Heart right ventricle (tissue), 16 donors: ENCODE measurements at places on chromosomes 11 and 22.
A peak's percentile ranks its signal among the peaks of the same experiment; 100 is the strongest.

DNA sequence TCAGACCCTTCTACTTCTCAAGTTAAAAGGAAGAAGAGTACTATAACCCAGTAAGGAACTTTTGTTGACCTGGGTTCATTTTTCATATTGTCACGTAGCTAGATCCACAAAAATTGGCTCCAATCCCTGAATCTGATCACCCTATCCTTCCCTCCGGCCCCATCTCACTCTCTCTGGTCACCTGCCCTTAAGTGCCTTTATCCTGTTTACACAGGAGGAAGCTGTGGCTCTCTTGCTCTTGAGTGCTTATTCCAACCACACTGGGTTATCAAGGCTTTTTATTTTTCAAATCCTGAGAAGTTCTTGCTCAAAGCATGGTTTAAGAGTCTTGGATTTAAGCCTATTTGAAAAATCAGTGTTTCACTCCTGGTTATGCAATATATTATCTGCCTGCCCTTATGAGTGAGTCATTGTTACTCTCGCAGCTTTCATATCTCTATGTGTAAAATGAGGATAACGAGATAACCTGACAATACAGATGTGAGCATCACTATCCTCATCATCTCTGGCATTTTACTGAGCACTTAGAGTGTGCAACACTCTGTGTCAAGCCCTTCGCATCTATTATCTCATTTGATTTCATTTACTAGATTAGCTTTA lies 293.9 kb downstream of the GUCY1A2 start:
- DNase-seq, result no peak

DNA sequence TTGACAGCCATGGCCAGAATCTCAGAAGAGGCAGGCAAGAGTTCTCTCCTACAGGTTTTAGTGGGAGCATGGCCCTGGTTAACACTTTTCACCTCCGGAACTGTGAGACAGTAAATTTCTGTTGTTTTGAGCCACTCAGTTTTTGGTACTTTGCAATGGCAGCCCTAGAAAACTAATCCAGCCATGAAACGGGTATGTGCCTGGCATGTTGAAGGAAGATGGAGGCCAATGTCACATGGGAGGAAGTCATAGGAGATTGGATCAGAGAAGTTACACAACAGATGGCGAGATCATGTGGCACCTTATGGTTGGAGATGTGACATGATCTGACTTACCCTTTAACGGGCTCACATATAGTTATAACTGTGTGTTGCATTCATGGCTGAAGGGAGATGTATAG lies 63.2 kb upstream of the EED start:
- no peak for DNase-seq

DNA sequence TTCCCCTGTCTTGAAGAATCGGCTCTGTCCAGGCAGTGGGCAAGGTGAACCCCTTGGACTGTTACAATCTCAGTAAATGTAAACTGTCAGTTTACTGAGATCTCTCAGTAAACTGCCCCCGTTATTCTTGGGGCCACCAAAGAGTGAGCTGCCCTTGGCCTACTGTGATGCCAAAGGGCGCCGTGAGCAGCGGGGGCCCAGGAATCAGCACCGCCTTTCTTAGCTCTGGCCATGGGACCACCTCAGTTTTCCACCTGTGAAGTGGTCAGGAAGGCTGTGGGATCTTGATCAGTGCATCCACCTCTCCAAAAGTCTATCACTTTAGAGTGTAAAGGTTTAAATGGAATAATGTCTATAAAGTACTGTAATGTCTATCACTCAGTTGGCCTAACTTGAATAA lies 57.1 kb downstream of the THAP12 start:
- no peak for DNase-seq

DNA sequence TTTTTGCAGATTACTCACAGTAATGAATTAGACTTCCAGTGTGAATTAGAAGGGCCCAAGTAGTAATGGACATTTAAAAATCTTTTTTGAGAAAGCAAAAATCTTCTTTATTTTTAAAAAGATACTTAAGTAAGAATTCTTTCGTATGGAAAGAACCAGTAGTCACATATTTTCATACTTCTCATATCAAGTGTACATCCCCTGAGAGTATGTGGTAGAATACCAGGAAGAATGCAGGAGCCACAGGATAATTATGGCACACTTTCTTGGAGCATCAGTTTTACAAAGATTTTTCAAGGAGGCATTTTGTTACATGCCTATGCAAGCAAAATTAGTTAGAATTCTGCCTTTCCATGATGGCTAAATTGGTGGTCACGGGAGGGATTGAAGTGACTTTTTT lies 28.1 kb downstream of the POLD3 start:
- DNase-seq, result no peak

DNA sequence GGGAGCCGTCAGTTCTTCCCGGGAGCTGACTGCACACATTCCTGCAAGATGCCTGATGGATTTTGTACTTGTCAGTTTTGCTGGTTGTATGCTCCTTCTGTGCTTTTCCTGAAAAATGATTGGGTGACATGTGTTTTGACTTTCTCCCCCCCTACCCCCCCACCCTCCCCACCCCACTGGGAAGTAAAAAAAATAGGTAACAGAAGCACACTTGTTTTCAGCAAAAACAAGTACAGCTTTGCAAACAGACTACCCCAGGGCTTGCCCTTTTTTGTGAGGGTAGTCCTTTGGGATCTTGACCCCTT lies 1.1 kb downstream of the PPFIA1 start:
- no peak for DNase-seq

DNA sequence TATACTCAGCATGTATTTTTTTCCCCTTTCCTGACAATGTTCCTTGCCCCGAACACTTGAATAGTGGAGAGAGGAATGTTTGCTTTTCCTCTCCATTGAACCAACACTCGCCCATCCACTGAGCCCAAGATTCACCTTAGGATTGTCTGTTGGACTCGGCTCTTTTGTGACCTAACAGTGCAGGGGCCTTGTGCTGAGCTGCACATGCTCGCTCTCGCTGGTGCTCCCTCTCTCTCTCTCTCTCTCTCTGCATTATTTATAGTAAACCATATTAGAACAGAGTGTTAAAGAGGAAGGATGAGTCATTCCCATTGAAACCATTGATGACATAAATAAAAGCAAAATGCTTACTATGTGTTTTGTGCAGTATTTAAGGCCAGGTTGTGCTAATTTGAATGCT lies 20.7 kb downstream of the ZBTB16 start:
- no peak for DNase-seq

- DNase-seq, result peak; percentile 82
Observed at GRCh38 chr22:37552524-37553163, 7.6 kb upstream of the CDC42EP1 start.

GRCh38 chr11:107844041-107844440 lies 14.5 kb downstream of the SLC35F2 start:
- no peak for DNase-seq

GRCh38 chr22:39205344-39206021 lies 39.3 kb downstream of the PDGFB start:
- no peak for DNase-seq

- peak; percentile 73 for DNase-seq
Observed at GRCh38 chr11:62539238-62539925, 7.2 kb downstream of the AHNAK start.
